ENCODE measurements at places on chromosomes 3 and 15.

- no peak for DNase-seq
- no peaks in the 10 kb centered on the region for H3K27me3 ChIP-seq
- no peaks in the 10 kb centered on the region for H3K36me3 ChIP-seq
- peaks cover 13% of the 10 kb centered on the region for H3K4me1 ChIP-seq
Observed at GRCh38 chr3:192918275-192918588, 576 bp upstream of the MB21D2 start.

- H3K4me1 ChIP-seq = no peaks in the 10 kb centered on the region
- no peaks in the 10 kb centered on the region for H3K36me3 ChIP-seq
- H3K4me3 ChIP-seq = no peak overlapping the region
- no peak for DNase-seq
Observed at GRCh38 chr3:113276751-113277080, 65.4 kb downstream of the BOC start.

GRCh38 chr3:46512191-46512749, 14.5 kb downstream of the RTP3 start:
- no peak overlapping the region for H3K4me3 ChIP-seq
- no peaks in the 10 kb centered on the region for H3K36me3 ChIP-seq
- no peak for DNase-seq
- H3K27ac ChIP-seq = no peak overlapping the region
- H3K4me1 ChIP-seq = peaks cover 3% of the 10 kb centered on the region

GRCh38 chr3:18687286-18687685, 262.1 kb upstream of the SATB1 start:
- no peaks in the 10 kb centered on the region for H3K36me3 ChIP-seq
- no peak for DNase-seq
- no peaks in the 10 kb centered on the region for H3K27me3 ChIP-seq
- H3K4me1 ChIP-seq = no peaks in the 10 kb centered on the region
- H3K27ac ChIP-seq = no peak overlapping the region
- H3K4me3 ChIP-seq = no peak overlapping the region

- no peaks in the 10 kb centered on the region for H3K36me3 ChIP-seq
- H3K27ac ChIP-seq = no peak overlapping the region
- no peak for DNase-seq
- no peak overlapping the region for H3K4me3 ChIP-seq
Observed at GRCh38 chr3:181896605-181897004, 184.9 kb downstream of the SOX2 start.

DNA sequence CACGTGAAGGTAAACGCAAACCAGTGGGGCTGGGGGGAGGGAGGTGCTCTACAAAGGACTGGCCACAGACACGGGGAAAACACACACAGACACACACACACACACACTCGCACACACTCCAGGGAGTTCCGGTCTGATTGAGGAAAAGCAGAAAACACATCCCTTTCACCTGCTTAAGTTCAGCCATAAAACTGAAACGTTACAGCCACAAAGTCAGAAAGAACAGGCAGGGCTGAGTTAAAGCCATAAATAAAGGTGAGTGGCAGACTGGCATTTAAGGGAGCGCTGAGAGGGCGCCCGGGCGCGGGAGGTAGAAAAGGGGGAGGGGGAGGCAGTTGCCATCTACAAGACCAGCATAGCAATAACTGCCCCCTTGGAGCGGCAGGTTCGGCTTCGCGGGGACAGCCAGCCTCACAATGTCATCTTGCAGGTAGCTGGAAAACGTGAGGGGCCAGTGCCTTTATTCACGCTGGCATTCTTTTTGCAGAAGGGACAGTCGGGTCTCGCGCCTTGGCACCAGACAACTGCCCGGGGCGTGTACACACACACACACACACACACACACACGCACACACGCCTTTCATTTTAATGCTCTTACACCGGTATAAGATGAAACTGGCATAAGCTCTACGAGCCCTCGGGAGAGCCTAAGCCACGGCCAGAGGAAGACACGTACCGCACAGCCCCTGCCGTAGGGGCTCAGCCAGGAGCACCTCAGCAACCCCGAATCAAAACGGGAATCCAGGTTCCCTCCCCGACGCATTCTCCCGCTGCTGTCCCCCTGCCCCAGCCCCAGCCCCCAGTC, 866 bp downstream of the TNIK start:
- H3K27me3 ChIP-seq = no peaks in the 10 kb centered on the region
- peak overlapping the region; percentile 70 for H3K4me3 ChIP-seq
- DNase-seq = peak; percentile 72
